ENCODE measurements at places on chromosomes 3 and 15.

DNA sequence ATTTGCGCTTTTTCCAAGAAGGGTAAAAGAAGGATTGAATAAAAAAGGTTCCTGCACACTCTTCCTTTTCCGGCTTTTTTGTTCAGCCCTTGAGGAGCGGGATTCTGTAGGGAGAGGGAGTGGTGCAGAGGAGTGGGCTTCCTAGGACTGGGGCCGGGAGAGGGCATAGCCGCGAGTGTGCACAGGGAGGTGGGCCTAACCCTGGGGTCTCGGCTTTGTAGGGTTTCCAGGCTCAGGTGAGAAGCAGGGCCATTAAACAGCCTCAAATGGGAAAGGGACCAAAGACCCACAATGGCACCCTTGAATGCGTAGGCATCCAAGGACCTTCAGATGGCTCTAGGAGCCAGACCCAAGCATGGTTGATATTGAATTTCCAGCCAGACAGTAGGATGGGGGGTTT is 35.4 kb upstream of the RAB6B start:
- no peak for DNase-seq

- no peak for DNase-seq
Observed at GRCh38 chr3:53675942-53676341, 170.3 kb downstream of the CHDH start.

GRCh38 chr3:160106905-160107861 is 118.0 kb upstream of the C3orf80 start:
- DNase-seq: no peak

DNA sequence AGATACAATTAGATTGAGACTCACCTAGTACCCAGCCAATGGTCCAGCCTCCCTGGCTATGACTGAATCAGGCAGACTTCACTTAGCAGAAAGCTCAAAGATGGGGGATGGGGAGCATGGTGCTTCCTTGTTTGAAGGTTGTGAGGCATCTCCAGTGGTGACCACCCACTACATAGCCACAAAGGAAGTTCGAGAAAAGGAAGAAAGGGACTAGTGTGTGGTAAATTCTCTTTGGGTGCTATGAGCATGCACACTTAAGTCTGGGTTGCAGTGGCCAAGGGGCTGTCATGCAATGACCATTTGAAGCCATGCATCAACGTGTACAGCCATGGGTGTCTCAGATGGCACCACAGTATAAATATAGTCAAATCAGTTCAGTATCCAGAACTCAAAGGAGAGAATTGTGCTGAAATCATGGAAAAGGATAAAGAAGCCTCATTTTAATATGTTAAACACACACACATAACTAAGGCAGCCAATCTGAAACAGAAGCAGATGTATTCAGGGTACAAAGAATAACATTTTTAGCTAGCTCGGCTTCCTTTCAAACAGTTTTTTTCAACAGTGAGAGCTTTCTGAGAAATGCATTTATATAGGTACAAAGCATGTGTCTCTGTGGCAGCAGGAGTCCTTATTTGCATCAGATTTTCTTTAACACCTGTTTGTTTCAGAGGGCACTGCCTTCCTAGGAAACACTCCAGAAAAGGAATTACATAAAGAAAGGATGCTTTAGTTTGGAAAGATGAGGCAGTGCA is 275.5 kb downstream of the GAP43 start:
- DNase-seq: no peak

- no peak for DNase-seq
Observed at GRCh38 chr15:50872832-50873426, 35.6 kb upstream of the AP4E1 start.

DNA sequence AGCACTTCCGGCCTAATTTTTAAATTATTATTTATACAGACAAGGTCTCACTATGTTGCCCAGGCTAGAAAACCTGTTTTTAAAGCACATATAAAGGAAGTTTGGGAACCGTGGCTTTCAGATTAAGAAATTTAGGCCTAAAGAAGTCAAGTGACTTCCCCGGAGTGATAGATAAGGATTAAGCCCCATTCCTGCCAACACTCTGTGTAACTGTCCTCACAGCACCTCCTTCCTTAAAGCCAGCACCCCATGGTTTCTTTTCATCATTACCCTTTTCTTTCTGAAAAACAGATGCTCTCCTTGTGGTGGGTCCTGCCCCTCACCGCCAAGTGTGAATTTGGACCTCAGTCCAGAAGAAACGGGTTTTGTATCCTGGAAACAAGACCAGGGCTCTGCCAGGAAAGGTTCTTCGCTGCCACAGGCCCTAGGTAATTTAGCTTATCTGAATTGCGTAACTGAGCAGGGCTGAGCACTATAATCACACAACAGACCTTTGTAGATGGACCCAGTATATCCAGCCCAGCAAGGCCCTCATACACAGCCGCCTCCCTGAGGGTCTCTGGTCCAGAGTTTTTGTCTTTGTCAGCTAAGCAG is 231.3 kb downstream of the PLCL2 start:
- no peak for DNase-seq

GRCh38 chr15:64851503-64851840 is 9.8 kb downstream of the PLEKHO2 start:
- no peak for DNase-seq

DNA sequence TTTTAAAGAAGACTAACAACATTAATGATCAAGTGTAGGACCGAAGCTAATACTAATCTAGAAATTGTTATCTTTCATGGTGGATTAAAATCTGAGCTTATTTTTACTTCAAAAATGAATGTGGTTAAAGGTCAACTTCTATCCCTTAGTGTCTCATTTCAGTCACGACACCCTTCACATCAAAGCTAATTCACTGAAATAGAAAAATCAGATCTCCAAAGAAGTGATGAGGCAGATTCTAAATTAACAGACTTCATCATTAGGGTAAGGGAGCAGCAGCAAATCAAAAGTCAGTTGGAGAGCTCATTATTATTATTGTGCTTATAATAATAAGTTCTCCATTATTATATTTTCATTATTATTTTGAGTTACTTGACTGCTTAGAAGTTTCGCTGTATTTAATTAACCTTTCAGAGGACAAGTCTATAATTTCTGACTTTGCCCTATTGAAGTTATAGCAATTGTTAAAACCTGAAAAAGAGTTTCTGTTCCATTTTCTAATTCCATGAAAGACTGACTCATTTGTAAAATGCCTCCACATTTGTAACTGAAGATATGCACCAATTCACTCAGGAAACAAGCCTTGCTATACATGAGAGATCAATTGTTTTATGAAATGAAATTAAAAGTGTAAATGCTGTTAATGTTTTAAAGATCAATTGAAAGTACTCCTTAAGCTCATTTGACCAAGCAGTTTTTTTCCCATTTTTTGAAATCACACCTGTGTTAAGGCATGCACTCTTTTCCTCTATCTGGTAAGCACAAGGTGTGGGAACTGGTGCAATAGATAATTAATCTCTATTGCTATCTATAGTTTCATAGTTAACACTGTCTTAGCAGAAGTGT is 23.1 kb upstream of the CMC1 start:
- no peak for DNase-seq

GRCh38 chr3:126463521-126463920 is 12.2 kb downstream of the ZXDC start:
- DNase-seq: no peak

GRCh38 chr3:187361835-187362234 is 6.3 kb upstream of the RTP4 start:
- DNase-seq: no peak

DNA sequence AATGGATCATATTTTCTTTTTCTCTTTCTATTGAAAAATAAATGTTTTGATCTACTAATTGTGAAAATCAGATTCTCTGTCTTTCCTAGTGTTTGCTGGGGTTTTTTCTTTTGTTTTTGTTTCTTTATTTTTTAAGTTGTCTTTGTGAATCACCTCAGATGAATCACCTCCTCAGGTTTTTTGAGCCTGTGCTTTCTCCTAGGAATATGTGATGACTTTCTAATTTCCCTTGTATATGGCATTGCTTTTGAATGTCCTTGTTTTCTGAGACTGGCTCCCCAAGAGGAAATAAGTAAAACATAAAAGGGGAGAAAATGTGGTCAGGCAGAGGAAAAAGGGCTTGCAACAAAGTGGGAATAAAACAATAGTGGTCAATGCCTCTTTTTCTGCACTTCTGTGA is 750.0 kb downstream of the ZPLD1 start:
- no peak for DNase-seq

DNA sequence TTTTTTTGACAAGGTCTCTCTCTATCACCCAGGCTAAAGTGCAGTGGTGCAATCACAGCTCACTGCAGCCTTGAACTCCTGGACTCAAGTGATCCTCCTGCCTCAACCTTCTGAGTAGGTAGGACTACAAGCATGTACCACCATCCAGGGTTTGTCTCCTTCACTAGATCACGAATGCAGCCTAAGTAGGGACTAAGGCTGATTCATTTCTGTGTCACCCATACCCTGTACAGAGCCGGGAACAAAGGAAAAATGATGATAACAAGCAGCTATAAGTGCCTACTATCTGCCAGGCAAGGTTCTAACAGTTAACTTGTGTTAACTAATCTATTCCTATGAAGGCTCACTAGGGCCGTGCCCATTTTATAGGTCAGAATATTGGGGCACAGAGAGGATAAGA is 7.0 kb downstream of the TMEM40 start:
- DNase-seq: no peak

- DNase-seq: no peak
Observed at GRCh38 chr15:48913141-48913540, 35.2 kb downstream of the EID1 start.

- no peak for DNase-seq
Observed at GRCh38 chr3:147377412-147378367, 28.7 kb downstream of the ZIC4 start.

- no peak for DNase-seq
Observed at GRCh38 chr3:23668430-23668904, 137.3 kb upstream of the UBE2E1 start.

Measured in right kidney (tissue), 9 donors.